HFFc6 (cell line): ENCODE measurements at places on chromosomes 5 and 9.

GRCh38 chr5:153629027-153629895 lies 138.8 kb downstream of the GRIA1 start:
- peak; percentile 97 for DNase-seq

DNA sequence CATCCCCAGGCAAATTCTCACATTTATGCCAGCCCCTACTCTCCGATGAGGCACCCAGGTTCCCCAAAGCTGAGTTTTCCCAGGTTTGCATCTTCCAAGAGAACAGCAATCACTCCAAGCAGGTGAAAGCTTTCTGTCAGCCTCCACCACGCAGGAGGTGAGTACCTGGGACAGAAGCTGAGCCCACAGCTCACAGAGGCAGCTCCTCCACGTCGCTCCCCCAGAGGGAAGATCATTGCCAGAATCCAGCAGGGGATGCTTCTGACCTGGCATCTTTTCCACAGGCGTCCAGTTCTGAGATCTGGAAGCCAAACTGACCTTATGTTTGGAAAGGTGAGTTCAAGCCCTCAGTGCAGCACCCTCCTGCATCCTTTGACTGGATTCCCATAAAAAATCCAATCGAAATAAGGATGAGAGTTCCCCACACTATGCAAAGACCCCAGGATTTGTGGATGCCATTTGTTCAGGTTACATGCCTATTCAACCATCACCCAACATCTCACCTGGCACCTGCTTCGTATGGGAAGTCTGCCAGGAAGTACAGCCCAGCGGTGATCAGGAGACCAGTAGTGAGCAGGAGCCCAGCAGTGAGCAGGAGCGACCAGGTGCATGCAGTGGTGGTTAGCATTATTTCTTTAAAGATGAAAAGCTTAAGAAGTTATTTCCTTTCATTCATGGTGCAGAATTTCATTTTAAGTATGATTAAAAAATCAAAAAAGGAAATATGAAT lies 47.4 kb upstream of the OLFM1 start:
- DNase-seq, result no peak

DNA sequence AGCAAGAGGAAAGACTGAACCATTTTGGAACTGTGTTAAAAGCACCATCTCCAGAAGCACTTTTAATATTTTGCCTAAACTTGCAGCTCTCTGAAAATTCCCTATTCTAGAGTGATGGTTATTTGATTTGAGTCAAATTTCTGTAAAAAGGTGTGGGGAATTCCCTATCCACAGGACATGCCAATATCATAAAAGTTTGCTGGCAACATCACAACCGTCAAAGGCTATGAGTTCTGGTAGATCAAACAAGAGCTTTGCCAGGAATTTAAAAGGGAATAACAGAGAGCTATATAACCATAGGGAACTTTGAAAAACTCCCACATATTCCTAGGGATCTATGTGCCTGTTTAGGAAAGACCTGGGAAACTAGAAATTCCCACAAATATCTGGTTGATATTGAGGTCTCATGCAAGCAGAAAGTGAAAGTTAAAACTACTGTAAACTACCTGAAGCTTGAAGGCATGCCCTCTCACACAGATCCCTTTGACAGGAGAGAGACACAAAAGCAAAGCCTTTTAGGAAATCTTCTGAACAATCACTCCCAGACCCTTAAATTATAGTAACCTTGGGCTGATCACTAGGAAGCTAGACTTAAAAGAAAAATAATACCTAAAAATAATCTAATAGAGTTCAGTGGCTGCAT lies 549.9 kb downstream of the ANXA1 start:
- DNase-seq, result no peak

GRCh38 chr5:68699966-68700365 lies 393.8 kb upstream of the SLC30A5 start:
- DNase-seq, result no peak

DNA sequence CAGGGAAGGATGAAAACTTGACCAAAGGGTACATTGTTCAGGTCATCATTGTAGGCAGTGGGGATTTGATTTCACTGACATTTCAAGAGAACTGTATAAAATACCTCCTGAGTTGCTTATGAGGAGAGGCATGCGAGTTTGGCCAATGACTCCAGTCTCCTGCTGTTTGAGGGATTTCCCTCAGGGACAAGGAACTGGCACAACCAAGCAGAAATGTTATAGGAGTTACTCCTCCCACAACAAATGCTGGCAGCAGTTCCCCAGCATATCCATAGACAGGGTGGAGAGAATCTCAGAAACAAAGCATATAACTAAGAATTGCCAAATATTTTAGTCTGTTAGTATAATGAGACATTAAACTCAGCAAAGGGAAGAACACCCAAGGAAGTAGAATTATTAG lies 47.2 kb upstream of the FBXL7 start:
- DNase-seq, result no peak

- no peak for DNase-seq
Measured at GRCh38 chr9:123324767-123325183, 31.2 kb upstream of the CRB2 start.

- DNase-seq, result no peak
Measured at GRCh38 chr9:29203244-29203930, 1630.1 kb upstream of the C9orf72 start.

- DNase-seq, result no peak
Measured at GRCh38 chr9:12921621-12922020, 146.8 kb downstream of the LURAP1L start.

DNA sequence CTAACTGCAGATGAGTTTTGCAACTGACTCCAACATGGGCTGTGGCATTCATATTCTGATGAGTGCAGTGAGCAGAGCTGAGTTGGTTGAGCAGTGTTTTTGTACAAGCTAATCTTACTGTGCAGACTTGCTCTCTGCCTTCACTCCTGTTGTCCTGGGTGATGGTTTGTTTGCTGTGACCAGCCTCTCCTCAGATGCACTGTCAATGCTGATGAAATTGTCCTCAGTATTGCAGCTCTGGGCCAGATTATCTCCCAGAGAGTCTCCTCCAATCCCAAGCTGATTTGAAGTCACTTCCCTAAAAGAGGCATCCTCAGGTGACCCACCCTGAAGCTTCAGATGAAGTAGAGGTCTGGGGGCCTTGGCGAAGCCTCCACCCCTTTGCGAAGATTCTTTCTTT lies 581.8 kb downstream of the ACTL7B start:
- DNase-seq, result no peak

DNA sequence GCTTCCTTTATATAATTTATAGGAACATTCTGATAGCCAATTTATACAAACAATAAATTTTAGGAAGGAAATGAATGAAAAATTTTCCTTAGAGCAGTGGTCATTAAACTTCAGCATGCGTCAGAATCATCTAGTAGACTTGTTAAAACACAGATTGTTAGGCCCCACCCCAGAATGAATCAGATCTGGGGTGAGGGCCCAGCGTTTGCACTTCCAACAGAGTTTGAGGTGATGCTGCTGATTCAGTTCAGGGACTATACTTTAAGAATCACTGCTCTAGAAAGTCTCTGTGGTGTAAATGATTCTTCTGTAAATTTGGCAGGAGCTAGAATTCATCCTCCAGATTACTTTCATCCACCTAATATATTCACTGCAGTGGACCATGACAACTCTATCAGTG lies 80.4 kb downstream of the SLC12A2 start:
- DNase-seq, result peak; percentile 21

GRCh38 chr5:42620579-42621216 lies 135.9 kb upstream of the CCDC152 start:
- no peak for DNase-seq

GRCh38 chr9:37037503-37038301 lies 3.6 kb upstream of the PAX5 start:
- DNase-seq, result no peak

GRCh38 chr9:83698976-83699585 lies 8.7 kb downstream of the UBQLN1 start:
- no peak for DNase-seq

DNA sequence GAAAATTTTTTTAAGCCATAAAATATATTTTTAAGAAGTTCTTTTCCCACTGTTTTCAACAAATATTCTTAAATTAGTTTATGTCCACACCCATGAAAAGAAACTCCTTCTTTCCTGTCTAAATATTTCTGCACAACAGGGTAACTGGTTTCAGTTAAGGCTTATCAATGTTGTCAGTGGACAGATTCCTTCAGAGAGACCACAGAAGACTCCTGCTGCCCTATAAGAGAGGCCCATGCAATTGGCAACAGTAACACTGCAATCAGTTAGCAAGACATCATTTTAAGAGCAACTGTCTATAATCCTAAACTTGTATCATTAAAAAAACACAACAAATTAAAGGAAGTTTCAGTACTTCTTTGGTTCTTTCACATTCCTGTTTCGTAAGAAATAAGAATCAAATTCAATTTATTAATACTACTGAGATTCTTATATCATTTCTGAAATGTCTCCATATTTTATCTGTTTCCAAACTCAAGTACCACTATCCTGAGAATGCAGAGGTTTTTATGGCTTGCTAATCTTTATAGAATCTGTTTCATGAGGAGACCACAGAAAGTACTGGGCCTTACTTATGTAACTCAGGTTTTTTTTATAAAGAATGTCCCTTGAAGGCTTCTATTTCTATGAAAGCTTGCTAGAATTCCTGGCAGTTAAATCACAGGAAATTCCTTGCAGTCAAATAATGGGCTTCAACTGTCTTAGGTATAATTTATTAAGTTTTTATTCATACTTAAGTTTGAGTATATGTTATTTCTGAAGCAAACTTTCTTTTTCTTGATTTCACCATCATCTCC lies 240.2 kb downstream of the RFX3 start:
- DNase-seq, result peak; percentile 48

DNA sequence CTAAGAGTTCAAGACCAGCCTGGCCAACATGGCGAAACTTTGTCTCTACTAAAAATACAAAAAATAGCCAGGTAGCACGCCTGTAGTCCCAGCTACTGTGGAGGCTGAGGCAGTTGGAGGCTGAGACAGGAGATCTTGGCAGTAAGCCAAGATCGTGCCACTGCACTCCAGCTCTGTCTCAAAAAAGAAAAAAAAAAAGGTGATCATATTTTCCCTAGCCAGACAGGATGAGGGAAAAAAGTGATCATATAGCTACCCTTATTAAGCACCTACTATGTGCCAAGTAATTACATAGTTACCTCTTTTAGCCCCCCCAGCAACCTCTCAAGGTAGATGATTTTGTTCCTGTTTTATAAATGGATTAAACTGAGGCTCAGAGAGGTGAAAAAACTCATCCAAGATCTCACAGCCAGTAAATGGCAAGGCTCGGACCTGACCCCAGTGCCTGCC lies 18.1 kb upstream of the RPL26L1 start:
- DNase-seq, result no peak

DNA sequence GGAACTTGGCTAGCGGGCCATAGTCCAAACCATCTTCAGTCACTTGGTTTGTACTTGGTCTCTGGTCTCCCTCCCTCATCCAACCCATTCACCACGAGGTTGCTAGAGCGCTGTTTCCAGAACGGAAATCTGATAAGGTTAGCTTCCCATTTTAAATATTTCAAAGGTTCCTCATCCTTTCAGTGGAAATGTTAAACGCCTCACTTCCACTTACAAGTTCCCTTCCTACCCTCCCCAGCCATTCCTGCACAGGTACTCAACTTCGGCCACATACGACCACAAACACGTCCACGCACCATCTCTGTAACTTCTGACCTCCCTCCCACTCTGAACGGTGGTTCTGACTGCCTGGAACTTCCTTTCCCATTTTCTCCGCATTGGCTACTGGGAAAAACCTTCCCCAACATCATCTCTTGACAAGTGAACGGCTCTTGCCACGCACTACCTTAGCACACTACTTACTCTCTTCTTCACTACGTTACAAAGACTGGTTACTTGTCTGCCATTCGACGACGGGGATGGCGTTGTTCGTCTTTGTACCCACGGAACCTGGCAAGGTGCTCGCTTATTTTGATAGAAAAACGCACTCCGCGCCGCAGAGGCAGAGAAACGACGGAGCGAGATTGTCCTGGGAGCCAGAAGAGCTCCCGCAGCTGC lies 629 bp downstream of the CCNH start:
- no peak for DNase-seq

- no peak for DNase-seq
Measured at GRCh38 chr5:139132515-139132914, 65.7 kb downstream of the SIL1 start.

DNA sequence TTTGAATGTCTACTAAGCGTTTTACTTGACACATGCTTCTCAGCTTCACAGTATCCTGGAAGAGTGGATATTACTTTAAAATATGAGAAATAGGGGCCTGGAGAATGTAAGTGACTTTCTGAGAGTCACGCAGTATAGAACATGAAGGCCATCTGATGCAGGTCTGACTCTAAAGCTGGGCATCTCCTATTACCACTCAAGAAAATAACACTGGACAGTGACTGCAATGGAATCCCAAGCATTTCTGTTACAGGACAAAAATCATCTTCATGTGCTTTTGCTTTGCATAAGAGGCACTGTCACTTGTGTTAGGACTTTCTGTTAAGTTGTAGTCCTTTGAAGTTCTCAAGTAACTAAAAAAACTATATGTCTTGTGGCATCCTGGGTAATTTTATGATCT lies 335.5 kb downstream of the FBXL7 start:
- peak; percentile 54 for DNase-seq

- DNase-seq, result no peak
Measured at GRCh38 chr9:128428644-128429512, 8.2 kb downstream of the CERCAM start.

DNA sequence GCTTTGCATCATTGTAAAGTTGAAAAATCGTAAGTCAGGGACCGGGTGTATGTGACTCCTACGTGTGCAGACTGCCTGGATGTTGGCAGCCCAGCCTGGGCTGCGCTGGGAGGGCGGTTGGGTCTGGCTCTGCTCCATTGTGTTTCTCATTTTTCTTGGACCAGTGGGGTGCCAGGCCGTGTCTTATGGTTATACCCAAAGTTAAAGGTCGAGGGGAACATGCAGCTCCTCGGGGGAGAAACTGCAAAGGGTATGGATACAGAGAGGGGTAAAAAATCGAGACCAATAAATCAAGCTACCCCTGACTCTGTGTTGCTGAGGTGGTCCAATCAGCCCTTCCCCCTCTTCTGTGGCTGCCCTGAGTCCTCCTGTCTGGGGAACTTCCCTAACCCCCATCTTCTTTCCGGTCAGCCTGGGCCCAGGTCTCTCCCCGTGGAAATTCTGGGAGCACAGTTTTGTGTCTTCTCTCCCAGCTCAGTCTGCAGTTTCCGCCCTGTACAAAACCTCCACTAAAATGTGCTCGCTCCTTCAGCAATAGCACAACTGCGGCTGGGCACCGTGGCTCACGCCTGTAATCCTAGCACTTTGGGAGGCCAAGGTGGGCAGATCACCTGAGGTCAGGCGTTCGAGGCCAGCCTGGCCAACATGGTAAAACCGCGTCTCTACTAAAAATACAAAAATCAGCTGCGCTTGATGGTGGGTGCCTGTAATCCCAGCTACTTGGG lies 34.1 kb upstream of the UNC5A start:
- no peak for DNase-seq

DNA sequence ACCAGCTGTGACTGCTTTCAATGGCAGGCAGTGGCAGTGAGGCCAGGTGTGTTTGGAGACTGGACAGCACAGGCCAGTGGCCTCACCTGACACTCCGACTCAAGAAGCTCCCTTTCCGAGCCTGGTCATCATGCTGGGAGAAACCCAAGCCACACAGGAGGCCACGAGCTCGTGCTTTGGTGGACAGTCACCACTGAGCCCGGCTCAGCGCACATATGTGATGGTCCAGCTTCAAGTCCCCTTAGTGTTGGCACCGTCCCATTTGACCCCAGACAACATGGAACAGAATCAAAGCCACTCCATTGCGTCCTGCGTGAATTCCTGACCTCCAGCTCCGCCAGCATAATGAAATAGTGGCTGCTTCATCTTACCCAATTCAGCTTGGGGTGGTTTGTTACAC lies 64.0 kb upstream of the PPP1R26 start:
- DNase-seq, result no peak
